ENCODE measurements at places on chromosomes 1 and 21.

- no peak for DNase-seq
These were observed 80.5 kb downstream of the HIVEP3 start for GRCh38 chr1:41838266-41838665.

DNA sequence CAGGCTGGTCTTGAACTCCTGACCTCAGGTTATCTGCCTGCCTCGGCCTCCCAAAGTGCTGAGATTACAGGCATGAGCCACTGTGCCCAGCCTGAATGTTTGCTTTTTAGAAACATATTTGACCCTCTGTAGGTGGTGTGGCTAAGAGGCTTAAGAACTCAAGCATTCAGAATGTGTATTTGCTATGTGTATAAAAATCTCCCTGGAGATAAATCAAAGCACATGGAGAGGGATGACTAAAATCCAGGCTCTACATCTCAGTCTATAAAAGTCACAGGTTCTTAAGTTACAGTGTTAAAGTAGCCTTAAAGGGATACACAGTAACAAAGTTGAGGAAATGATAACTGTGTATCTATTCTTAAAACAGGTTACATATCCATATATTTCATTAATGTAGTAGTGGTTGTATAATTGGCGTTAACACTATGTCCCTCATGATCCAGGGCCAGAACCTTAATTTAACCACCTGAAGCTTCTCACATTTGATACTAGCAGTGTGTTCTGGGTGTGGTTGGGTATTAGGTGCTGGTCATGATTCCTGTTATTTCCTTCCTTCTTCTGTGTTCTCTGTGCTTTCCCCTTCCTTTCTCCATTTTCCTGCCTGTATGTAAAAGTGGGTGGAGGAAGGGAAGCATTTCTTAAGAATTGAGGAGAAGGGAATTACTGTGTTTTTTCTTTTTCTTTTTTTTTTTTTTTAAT lies 16.2 kb downstream of the GIPC2 start:
- DNase-seq, result no peak

GRCh38 chr1:221897321-221897721 lies 155.4 kb upstream of the DUSP10 start:
- no peak for DNase-seq

DNA sequence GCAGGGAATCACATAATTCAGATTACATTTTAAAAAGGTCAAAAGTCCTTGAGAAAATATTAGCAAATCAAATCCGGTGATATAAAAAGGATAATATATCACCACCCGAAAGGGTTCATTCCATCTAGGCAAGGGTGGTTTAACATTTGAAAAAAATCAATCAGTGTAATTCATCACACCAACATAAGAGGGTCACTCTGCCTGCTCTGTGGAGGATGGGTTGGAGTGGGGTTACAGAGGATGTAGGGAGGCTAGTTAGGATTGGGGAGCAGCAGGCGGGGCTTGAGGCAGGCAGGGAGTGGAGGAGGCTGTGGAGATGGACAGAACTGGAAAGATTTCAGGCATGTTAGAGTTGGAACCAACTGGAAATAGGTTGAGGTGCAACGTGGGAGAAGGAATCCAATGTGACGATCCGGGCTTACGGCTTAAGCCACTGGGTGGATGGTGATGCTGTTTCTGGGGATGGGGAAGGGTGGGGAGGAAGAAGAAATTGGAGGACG lies 12.5 kb downstream of the ADORA1 start:
- no peak for DNase-seq
